Upper lobe of left lung (tissue), 6 donors: ENCODE measurements at places on chromosomes 3 and 15. TPM values are rescaled to one million over a fixed set of nuclear protein-coding genes. Genes with fewer than 3 reads are reported as not detected.

GRCh38 chr15:71945012-71945411 is 134.7 kb downstream of the NR2E3 start:
- H3K36me3 ChIP-seq = no peaks in the 10 kb centered on the region
- H3K4me1 ChIP-seq = no peaks in the 10 kb centered on the region
- H3K4me3 ChIP-seq = no peak overlapping the region

The NME9 gene
- 2.9 TPM for total RNA-seq

DNA sequence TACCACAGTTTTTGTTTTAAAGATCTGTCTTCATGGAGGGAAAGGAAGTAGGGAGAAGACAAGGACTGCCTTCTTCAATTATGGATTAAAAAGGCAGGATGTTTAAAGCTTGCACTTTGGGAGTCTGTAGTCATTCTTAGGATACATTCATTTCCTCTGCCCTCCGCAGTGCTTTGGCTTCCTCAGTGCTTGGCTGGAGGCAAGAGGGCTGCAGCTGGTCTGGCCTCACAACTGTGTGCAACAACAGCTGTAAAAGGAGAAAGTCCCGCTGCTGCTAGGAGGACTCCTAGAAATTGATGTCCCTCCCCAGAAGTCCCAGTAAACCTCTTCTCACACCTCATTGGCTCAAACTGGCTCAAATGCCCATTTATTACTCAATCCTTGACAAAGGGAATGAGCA is 54.4 kb upstream of the PPP2R3A start:
- H3K4me3 ChIP-seq = no peak overlapping the region
- no peak overlapping the region for H3K27ac ChIP-seq
- DNase-seq = no peak
- no peaks in the 10 kb centered on the region for H3K36me3 ChIP-seq
- no peaks in the 10 kb centered on the region for H3K27me3 ChIP-seq

GRCh38 chr15:65621638-65622037 is at the start of gene SLC24A1:
TSS of gene SLC24A1 (plus strand) at chr15:65621938. CDS start at chr15:65624081, 2,143 bp downstream.
- DNase-seq = no peak
- no peaks in the 10 kb centered on the region for H3K27me3 ChIP-seq
- no peaks in the 10 kb centered on the region for H3K4me1 ChIP-seq
- H3K4me3 ChIP-seq = no peak within 1 kb of the TSS
- H3K36me3 ChIP-seq = peaks cover 10% of the 10 kb centered on the region

- no peak overlapping the region for H3K4me3 ChIP-seq
- no peaks in the 10 kb centered on the region for H3K4me1 ChIP-seq
- no peaks in the 10 kb centered on the region for H3K27me3 ChIP-seq
These were observed 582.2 kb upstream of the PPP2R3A start for GRCh38 chr3:135383301-135383700.

The ALPK3 gene
- 11.5 TPM for total RNA-seq

GRCh38 chr3:132180337-132180791 is 136.8 kb upstream of the ACP3 start:
- no peak overlapping the region for H3K4me3 ChIP-seq
- no peaks in the 10 kb centered on the region for H3K4me1 ChIP-seq

The CHRM5 gene
- total RNA-seq = not detected

DNA sequence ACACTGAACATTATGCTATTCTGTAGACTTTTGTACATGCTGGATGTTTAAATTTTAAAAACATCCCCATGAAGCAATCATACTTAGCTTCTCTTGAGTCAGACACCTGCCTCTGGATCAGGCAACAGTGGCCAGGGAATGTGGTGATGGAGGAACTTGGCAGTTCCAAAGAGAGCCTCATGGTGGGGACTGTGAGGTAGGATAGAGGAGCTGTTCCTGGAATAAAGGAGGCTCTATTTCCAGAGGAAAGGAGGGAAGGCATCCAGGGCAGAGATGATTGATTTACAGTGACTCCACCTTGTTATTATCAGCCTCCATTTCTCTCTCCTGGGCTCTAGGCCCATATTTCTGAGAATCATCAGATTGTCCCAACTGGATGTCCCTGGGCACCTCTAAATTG is 35.0 kb upstream of the ABHD17C start:
- no peaks in the 10 kb centered on the region for H3K27me3 ChIP-seq
- no peaks in the 10 kb centered on the region for H3K4me1 ChIP-seq
- H3K27ac ChIP-seq = no peak overlapping the region
- H3K36me3 ChIP-seq = no peaks in the 10 kb centered on the region

The SLC51B gene
- not detected for total RNA-seq

DNA sequence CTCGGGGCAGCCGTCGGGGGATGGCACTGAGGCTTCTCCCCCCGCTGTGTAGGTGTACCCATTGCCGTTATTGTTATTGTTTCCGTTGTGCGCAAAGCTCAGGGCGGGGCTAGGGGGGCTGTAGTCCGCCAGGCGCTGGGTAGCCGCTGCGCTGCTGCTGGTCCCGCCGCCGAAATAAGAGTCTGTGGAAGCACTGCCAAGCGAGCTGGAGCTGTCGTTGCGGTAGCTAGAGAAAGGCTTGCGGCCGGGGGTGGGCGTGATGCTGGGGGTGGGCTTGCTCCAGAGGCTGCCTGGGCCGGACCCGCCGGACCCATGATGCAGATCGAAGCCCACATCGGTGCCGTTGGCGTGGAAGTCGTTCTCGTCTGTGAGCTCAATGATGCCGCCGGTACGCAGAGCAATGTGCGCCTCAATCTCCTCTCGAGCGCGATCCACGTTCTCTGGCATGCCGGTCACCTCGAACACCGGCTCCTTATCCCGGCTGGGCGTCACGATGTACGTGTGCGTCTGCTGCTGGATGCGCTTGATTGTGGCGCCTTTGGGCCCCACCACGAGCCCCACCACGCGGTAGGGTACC is 1.9 kb downstream of the MEX3B start:
- no peak overlapping the region for H3K4me3 ChIP-seq
- no peaks in the 10 kb centered on the region for H3K36me3 ChIP-seq
- no peaks in the 10 kb centered on the region for H3K27me3 ChIP-seq
- no peak for DNase-seq
- peaks cover 33% of the 10 kb centered on the region for H3K4me1 ChIP-seq
- no peak overlapping the region for H3K27ac ChIP-seq

DNA sequence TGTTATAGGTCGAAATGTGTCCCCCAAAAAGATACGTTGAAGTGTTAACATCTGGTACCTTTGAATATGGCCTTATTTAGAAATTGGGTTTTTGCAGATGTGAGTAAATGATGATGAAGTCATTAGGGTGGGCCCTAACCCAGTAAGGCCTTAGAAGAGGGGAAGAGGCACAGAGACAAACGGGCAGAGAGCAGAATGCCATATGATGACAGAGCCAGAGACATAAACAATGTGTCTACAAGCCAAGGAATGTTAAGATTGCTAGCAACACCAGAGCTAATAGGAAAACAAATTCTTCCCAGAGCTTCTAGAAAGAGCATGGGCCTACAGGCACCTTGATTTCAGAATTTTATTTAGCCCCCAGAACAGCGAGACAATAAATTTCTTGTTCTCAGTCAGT is 693.1 kb upstream of the NECTIN3 start:
- no peak for DNase-seq
- H3K27me3 ChIP-seq = no peaks in the 10 kb centered on the region
- H3K4me1 ChIP-seq = no peaks in the 10 kb centered on the region
- H3K4me3 ChIP-seq = no peak overlapping the region
- no peaks in the 10 kb centered on the region for H3K36me3 ChIP-seq

- H3K27ac ChIP-seq = no peak overlapping the region
- no peaks in the 10 kb centered on the region for H3K27me3 ChIP-seq
- no peaks in the 10 kb centered on the region for H3K4me1 ChIP-seq
- no peaks in the 10 kb centered on the region for H3K36me3 ChIP-seq
- no peak overlapping the region for H3K4me3 ChIP-seq
- no peak for DNase-seq
These were observed 258.1 kb upstream of the MCTP2 start for GRCh38 chr15:93973287-93973686.

The SOX14 gene
- not detected for total RNA-seq

GRCh38 chr3:25035526-25035925 is 392.5 kb upstream of the RARB start:
- no peaks in the 10 kb centered on the region for H3K36me3 ChIP-seq
- H3K27ac ChIP-seq = no peak overlapping the region
- H3K4me1 ChIP-seq = no peaks in the 10 kb centered on the region
- no peak overlapping the region for H3K4me3 ChIP-seq
- H3K27me3 ChIP-seq = no peaks in the 10 kb centered on the region

- no peak overlapping the region for H3K4me3 ChIP-seq
- H3K27me3 ChIP-seq = no peaks in the 10 kb centered on the region
- no peaks in the 10 kb centered on the region for H3K4me1 ChIP-seq
- no peaks in the 10 kb centered on the region for H3K36me3 ChIP-seq
- DNase-seq = no peak
- H3K27ac ChIP-seq = no peak overlapping the region
These were observed 289.4 kb downstream of the LSAMP start for GRCh38 chr3:116155841-116156240.

DNA sequence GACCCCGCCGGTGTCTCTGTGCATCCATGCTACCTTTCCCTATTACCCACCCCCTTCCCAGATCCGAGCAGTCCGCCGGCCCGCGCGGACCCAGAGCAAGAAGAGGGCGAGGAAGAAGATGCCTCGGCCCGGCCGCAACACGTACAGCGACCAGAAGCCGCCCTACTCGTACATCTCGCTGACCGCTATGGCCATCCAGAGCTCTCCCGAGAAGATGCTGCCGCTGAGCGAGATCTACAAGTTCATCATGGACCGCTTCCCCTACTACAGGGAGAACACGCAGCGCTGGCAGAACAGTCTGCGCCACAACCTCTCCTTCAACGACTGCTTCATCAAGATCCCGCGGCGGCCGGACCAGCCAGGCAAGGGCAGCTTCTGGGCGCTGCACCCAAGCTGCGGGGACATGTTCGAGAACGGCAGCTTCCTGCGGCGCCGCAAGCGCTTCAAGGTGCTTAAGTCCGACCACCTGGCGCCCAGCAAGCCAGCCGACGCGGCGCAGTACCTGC is 788 bp downstream of the FOXB1 start:
- H3K27me3 ChIP-seq = peaks cover 74% of the 10 kb centered on the region
- DNase-seq = no peak
- peak overlapping the region; percentile 51 for H3K4me3 ChIP-seq
- no peaks in the 10 kb centered on the region for H3K36me3 ChIP-seq

GRCh38 chr3:171417813-171418212 is 42.4 kb downstream of the TNIK start:
- no peak overlapping the region for H3K27ac ChIP-seq
- no peak overlapping the region for H3K4me3 ChIP-seq
- H3K27me3 ChIP-seq = no peaks in the 10 kb centered on the region
- no peaks in the 10 kb centered on the region for H3K4me1 ChIP-seq

DNA sequence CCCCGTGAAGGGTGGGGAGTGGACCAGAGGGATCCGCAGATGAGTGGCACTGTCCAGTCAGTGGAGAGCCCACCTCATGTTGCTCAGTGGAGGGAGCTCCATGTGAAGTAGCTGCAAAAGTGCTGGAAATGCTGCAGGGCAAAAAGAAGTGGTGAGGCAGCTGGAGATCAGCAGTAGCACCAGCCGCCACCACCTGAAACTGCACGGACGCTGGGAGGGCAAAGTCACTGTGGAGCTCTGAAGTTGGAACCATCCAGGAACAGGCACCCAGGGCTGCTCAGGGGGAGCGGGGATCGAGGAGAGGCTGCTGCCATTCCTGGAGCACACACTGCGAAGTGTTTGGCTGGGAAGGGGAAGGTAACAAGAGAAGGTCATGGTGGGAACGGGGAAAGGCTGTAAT is 6.4 kb upstream of the ALDH1L1 start:
- no peaks in the 10 kb centered on the region for H3K27me3 ChIP-seq
- DNase-seq = peak; percentile 7
- H3K4me1 ChIP-seq = no peaks in the 10 kb centered on the region
- H3K36me3 ChIP-seq = no peaks in the 10 kb centered on the region

DNA sequence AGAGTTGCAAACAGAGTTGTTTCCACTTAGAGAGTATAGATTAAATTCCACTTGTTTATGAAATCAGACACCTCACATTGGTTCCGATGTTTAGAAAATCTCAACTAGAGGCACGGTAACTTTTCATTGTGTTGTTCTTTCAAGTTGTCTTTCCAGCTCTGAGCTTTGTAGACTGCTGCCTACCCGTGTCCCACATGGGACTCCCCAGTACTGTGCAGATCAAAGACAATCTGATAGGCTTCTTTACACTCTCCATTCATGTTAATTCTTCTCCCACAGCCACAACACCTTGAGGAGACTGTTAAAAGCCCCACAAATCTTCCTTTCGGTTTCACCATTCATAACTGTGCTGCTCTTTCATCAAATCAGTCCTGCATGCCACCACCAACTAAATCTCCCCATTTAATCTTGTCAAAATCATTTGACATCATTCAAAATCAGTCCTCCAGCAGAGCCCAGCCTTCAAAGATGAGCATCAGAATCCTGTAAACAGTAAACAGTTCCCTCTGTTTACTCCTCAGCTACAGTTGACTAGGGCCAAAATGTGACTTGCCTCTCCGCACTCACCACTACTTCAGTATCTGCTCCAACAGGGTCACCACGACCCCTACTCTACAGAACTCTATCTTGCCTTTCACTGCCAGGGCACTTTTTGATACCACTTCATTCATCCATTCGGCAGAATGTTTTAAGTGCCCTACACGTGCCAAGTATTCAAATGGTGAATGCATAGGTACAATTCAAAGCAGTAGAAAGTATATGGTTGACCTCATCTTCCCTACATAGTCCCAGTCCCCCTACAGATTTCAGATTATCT is 8.3 kb downstream of the ANXA2 start:
- H3K36me3 ChIP-seq = peaks cover 4% of the 10 kb centered on the region
- DNase-seq = no peak

The COL6A5 gene
- total RNA-seq = 6.1 TPM

DNA sequence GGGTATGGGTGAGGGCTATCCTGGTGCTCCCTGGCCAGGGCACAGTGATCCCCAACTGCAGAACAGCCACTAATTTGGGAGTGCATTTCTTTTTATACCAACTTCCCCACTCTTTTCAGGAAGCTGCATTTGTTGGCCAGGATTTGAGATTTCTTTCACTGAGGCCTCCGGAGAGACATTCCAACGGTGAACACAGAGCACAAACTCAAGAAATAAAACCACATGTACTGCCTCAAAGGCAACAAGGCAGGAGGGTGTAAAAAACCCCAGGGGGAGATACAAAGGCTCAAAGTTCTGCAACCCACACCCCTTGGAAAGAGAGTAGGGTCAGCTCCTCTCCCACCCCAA is 65.3 kb downstream of the CPN2 start:
- H3K27ac ChIP-seq = no peak overlapping the region
- no peaks in the 10 kb centered on the region for H3K36me3 ChIP-seq

DNA sequence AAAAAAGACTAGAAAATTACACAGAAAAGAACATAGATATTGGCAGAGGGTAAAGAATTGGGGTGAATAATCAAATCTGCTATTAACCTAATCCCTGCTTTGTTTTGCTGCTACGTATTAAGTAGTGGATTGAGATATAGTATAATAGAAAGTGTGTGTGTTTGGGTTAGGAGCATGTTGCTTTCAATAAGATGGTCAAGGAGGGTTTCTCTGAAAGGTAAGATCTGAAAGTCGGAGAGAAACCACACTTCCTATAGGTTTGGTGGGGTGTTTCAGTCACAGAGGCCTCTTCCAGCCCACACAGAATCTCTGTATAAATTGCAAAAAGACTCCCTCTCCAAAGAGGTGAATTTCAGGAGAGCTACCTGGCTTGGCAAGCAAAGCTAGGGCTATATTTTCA is 345.7 kb upstream of the SATB1 start:
- H3K4me1 ChIP-seq = no peaks in the 10 kb centered on the region
- no peak for DNase-seq
- H3K27me3 ChIP-seq = no peaks in the 10 kb centered on the region
- H3K4me3 ChIP-seq = no peak overlapping the region
